Fibroblast of upper back skin (primary cell): ENCODE measurements at places on chromosomes 2 and 18.

- no peak for DNase-seq
Measured at GRCh38 chr18:31591113-31591512, 564 bp upstream of the TTR start.

- peak; percentile 77 for DNase-seq
Measured at GRCh38 chr2:88159955-88160415, 10.2 kb upstream of the THNSL2 start.

DNA sequence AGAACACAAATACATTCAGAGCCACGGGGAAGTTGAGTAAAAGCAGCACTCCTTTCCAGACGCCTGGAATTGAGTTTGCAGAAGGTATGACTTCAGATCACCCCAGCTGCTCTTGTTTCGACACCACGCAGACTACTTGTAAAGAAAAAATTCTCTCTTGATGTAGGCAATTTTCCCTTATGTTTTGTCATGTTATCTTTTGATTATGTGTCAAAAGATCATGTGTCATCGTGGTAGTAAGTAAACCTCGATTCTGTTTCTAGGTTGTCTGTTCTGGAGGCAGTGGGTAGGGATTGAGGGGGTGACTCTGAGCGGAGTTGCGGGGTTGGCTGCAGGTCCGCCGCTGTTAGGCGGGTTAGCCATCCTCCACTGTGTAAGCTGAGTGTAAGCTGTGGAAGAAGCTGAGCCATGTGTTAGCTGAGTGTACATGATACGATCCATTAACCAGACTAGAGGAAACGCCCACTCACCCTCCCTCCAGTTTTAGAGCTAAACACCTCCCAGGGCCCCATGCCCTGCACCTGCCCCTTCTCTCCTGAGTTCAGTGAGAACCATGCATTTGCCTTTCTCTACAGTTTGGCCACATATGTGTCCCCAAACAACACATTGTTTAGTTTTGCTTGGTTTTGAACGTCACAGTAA is 181.8 kb downstream of the SNTG2 start:
- DNase-seq = no peak

DNA sequence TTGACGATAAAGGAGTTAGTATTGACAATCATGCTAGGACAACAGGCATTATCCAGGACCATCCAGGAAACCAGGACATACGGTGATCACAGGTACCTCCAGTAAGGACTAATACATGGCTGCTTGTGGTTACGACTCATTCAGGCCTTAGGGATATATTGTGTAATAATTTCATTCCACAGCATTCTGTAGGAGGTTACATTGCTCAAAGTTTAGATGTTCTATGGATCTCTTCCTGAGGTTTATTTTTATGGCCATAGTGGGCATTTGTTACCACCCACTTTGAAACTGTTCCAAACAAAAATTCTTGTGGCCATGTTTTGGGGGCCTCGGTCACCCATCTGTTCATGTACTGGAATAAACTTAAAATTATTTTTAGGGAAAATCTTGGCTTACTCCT is 431.6 kb downstream of the METTL4 start:
- DNase-seq = peak; percentile 92

DNA sequence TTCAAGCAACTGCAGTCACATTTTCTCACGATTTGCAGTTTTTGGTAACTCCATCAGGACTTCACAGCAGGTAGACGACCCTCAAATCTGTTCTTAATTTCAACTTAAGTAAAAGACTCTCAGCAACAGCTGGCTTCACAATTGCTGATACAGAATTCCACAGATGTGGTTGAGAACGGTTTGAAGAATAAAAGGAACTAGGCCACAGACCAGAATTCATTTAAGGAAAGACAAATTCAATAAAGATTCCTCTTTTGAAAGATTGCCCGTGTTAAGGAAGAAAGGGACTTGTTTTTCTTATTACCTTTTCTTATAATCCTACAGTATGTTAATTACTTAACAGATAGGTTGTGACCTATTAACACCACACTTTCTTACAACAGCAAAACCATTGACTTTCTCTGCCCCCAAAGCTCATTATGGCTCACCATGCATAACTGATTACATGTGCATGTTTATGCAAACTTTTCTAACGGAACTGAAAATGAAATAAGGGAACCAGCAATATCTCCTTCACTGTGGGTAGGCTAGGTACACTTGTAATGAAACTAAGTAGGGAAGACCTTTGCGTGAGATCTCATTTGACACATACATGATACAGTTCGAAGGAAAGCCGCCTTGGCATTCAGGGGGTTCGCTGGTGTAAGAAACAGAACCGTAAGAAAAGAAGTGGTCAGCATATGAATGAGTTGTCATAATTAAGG is 4.7 kb upstream of the ZNF516 start:
- DNase-seq = no peak

DNA sequence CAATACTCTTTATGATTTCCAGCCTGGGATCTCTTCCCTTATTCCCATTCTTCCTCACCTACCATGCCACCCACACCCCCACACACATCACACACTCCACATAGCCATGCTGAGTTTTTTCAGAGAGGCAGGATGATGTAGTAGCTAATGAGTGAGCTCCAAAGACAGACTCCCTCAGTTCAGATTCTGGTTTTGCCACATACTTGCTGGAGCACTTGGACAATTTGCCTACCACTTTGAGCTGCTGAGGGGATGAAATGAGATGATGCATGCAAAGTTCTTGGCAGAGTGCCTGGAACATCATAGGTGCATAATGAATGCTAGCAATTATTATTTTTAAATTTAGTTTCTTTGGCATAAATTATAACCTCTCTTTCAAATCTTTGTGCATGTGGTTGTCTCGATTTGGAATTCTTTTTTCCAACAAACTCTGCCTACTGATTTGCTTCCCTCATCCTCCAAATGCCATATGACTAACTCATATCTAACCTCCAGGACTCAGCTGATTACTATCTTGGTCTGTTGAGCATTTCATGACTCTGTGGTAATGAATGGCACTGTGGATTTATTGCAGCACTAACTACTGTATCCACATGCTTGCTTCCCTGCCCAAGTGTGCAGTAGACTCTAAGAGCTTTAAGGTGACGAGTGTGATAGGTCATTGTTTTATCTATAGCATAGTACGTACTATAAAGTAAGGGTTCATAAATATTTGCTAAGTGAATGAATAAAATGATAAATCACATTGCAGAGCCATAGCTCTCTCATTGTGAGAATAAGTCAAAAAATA is 99.1 kb downstream of the TACR1 start:
- DNase-seq = peak; percentile 98

DNA sequence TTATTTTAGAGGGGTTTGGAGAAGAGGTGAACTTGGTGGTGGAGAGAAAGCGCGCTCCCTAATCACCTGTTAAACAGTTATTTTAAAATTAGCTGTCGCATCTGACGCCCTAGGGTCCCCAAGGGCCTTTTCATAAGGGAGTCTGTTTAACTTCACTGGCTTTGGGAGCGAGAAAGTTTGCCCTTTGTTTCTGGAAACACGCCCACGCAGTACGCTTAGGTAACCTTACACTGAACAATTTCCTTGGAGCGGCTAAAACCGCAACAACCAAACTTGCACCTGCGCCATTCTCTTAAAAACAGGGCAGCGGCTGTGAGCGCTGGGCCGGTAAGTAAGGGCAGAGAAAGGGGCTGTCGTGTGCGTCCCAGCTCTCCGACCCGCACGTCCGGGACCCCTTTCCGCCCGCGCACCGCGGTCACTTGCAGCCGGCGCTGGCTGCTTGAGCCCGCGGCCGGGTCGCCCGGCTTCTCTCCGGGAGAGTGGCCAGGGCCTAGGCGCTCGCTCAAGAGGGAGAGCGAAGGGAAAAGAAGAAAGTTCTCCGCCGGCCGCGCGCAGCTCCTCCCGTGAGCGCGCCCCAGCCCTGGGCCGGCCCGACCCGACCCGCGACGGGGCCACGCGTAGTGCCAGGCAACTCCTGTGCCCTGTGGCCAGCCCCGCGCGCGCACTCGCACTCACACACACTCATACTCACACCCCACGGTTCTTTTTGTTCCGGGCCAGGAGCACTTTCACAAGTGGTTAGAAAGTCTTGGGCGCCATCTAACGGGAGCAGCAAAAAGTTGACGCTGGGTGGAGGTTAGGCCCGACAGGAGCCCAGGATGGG is 19.2 kb downstream of the POU3F3 start:
- peak; percentile 67 for DNase-seq

- DNase-seq = peak; percentile 34
Measured at GRCh38 chr2:75596784-75597183, 36.0 kb upstream of the EVA1A start.

DNA sequence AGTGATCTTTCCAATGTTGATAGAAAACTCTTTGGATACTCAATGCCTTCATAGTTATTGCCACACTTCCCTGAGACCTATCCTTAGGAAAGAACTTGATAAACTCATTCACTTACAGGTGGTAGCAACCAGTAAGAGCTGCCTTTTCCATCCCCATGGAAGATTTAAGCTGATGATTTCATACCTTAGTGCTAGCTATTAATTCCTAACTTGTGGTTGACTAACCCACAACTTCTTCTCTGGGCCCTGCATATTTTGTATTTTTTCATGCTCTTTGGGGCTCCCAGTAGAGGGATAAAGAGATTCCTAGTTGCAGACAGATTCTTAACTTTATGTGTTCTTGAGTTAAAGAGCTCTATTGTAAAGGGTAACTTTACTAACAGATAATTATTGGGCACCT is 25.2 kb upstream of the SIX3 start:
- DNase-seq = no peak

- no peak for DNase-seq
Measured at GRCh38 chr18:50427896-50428295, 53.0 kb downstream of the SKA1 start.

GRCh38 chr2:16716024-16716423 is 50.4 kb upstream of the CYRIA start:
- DNase-seq = no peak

DNA sequence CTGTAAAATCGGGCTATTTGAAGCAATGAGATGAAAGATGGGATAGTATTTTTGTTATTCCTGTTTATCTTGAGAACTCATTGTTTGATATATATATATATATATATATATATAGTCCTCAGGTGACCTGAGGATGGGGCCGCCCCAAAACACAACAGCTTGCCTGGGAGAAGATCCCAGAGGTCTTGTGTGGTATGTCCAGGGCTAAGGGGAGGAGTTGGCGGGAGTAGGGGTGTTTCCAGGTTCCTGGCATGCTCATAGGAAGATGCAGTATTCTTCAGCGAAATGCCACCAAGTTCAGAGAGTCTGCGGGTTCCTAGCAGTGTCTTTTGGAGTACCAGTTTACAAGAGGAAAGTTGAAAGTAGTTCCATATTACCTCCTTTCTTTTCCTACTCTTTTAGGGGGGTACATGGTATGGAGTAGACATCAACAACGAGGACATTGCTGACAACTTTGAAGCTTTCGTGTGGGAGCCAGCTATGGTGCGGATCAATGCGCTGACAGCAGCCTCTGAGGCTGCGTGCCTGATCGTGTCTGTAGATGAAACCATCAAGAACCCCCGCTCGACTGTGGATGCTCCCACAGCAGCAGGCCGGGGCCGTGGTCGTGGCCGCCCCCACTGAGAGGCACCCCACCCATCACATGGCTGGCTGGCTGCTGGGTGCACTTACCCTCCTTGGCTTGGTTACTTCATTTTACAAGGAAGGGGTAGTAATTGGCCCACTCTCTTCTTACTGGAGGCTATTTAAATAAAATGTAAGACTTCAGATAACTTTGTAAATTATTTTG is 18.3 kb downstream of the CCT7 start:
- no peak for DNase-seq

DNA sequence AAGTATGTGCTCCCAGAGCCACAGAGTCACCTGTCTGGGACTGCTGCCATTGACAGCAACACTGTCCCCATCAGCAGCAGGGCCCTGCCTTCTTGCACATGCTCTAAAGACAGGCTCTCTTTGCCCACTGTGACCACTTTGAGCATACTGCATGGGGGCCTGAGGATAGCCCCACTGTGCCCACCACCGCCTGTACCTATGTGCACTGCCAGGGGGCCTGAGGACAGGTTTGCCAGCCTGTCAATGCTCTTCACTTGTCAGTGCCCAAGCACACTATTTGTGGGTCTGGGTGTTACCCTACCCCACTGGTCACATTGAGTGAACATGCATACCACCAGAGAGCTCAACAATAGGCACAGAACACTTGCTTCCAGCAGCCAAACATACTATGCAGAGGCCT is 1137.0 kb upstream of the FANCL start:
- no peak for DNase-seq

DNA sequence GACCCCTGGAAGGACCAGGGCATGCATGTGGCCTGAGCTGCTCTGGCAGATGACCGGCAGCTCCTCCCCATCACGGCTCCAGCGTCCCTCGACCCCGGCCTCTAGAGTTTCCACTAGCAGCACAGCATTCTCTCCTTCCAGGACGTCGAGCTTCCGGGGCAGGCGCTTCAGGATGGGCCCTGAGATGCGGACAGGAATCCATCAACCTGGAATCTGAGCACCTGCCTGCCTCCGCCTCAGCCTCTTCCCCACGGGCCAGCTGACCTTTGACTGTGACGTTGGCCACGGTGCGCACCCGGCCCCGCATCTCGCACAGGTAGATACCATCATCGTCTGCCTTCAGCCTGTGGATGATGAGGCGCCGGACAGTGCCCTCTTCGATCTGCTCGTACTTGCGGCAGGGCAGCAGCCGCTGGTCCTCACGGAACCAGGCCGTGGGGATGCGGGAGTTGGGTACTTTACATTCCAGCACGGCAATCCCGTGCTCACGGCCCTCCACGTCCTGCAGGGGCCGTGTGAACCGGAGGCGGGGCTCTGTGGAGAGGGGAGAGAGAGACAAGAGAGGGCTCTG is 3.5 kb downstream of the OBSL1 start:
- no peak for DNase-seq

GRCh38 chr2:238456970-238457926 is 30.5 kb downstream of the ASB1 start:
- peak; percentile 70 for DNase-seq

GRCh38 chr18:43571078-43571689 is 293.9 kb upstream of the SYT4 start:
- DNase-seq = peak; percentile 43

- no peak for DNase-seq
Measured at GRCh38 chr18:48597110-48597509, 58.3 kb downstream of the CTIF start.

DNA sequence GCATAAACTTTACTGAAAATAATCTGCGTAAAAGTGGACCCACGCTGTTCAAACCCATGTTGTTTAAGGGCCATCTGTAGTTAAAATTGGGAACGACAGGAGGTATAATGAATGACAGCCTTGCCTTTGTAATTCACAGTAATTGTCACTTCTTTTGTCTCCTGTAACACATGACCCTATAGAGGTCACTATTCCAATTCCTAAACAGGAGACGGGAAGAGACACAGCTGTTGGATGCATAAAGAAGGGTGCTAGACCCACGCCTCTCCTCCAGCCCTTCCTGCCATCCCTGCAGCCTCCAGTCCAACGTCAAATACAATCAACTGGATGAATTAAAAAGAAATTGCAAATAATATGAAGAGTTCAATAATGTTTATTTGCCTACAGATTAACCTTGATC is 63.1 kb upstream of the NFATC1 start:
- no peak for DNase-seq

DNA sequence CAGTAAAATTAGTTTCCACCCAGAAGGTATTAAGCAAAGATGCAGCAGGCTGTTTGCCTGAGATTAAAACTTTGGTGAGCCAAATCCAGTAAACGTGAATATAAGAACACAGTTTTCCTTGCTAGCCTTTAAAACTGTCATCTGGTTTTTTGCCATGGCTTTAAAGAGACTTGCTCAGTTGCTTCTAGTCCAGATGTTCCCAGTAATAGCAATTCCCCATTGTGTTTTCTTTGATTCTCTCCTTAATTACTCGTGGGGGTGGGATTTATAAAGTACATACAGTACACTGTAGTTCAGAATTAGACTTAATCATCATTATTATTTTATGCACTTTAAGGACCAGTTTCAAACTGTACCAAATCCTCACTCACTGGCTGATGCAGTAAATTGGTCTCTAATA is 303.5 kb upstream of the ZNF804A start:
- no peak for DNase-seq
